ENCODE measurements at places on chromosomes 16 and 17.

GRCh38 chr17:1169221-1169928, 10.4 kb downstream of the ABR start:
- DNase-seq, result no peak

DNA sequence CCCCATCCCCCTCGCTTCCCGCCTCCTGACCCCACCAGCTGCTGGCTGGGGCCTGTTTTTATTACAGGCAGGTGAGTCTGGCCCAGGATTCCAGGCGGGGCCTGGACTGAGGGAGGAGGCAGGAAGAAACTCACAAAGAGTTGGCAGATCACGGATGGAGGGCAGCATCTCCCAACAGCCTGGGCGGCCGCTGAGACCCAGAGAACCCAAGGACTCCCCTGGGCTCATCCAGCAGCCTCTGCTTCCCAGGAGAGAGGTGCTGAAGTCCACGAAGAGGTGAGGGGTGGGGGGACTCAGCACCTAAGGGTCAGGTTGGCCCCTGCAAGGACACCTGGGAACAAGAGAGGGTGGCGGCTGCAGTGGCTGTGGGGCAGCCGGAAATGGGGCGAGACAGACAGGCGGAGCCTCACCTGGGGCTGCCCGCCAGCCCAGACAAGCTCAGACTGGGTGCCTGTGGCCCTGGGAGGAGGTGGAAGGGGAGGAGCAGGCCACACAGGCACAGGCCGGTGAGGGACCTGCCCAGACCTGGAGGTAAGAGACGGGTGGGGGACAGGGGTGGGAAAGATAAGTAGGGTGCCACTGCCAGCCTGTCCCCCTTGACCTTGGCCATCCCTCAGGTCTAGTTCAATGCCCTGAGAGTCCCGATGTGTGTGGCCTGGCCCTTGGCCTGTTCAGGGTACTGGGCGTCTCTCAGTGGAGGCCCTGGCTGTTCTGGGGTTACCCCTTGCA, 8.7 kb upstream of the ADGRG1 start:
- DNase-seq, result no peak

DNA sequence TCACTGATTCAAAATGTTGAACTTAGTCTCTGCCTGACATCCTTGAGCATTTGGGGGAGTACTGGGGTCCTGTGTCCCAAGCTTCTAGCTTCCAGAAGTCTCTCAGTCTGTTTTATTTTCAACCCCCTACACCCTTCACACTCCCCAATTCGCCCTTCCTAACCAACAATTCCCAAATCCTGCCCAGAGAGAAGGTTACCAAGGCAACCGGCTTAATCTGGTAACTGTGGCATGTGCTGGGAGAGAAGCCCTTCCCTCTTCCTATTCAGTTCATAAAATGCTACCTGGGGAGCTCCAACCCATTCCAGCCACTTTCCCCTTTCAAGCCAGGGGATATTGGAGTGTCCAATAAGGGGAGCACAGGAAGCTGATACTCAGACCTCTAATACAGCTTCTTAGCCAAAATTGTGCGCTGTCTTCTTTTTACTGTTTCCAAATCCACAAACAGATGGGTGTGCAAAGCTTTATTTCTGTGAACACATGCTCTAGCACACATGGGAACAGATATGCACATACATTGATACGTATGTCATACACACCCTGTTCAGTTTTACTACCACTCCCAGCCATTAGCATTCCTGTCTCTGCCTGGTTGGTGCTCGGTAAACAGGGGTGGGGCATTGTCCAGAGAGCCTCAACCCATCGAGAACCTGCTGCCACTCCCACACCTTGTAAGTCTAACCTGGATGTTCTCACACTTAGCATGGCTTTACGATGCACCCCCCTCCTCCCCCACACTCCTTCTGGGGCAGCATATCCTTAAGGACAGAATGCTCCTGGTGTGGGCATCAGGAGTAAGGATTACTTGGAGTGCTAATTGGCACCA, 1.1 kb upstream of the RAPGEFL1 start:
- DNase-seq, result no peak

- DNase-seq, result no peak
Measured at GRCh38 chr16:76232704-76233103, 44.5 kb upstream of the CNTNAP4 start.

DNA sequence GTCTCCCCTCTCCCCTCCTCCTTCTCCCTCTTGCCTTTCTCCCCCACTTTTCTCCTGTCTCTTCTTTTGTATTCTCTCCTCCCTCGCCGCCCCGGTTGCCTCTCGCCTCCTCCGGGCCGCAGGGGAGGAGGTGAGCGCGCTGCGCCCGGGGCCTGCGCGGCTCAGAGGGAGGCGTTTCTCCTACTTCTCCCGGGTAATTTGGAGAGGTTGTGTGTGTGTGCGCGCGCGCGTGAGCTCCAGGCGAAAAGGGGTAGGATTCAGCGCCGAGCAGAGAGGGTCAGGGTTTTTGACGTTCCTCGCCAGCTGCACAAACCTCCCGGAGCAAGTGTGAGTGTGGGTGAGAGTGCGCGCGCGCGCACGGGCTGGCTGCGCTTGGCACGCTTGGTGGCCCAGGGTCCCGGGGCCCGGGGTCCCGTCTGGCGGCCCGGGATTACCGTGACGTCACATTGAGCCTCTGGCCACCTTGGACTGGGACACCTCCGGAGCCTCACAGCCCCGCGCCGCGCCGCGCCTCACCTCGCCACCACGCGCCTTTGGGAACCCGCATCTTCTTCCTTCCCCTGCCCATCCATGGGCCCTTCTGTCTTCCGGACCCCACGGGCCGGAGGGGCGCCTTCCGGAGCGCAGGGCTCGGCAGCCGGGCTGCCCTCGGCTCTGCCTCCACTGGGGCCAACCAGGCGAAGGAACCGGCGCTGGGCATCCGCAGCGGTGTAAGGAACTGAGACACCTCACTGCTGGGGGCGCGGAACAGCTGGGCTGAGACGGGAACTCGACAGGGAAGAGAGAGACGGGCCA, 479 bp downstream of the IRX6 start:
- no peak for DNase-seq

DNA sequence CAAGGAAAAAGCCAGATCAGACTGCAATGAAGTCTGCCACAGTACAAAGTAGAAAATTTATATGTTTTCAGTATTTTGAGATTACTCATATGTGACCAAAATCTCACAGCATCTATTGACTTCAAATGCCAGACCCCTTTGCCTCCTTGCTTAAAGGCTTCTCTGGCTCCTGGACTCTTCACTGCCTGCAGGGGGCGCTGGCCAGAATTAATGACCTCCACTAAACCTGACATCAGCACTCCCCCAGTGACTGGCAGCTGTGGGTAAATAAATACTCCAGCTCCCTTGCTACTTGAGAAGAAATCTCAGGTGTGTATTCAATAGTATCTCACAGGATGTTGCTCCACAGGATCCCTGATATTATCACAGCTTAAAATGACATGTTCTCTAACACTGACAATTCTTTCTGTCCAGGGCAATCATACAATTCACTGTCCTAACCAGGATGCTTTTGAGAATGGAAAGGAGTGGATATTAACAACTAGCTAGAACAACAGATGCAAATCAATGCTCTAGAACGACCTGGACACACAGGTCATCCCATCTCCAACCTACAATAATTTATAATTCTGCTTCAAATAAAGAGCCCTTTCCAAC, 4.0 kb downstream of the BECN1 start:
- peak; percentile 66 for DNase-seq

DNA sequence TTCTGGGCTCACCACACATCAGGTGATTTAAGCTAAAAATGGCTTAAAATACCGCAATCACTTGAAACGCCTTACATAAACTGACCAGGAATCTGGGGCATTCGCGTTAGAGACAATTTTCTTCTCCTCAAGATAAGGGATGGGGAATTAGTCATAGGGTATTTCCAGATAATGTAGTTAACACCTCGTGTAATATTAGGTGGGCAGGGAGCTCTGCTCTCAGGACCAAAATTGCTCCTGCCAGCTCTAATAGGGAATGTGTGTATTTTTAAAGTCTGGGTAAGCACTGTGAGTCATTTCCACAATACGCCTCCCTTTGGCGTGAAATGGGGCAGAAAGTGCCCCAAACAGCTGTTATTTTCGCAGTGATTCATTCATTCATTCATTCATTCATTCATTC, 408.6 kb downstream of the MAF start:
- DNase-seq, result no peak

Measured in stimulated activated CD4-positive, alpha-beta T cell treated with anti-CD3 and anti-CD28 coated beads, Interleukin-2, amount 100 ng/mL, for 48 hours (primary cell).